ENCODE measurements at places on chromosomes 4 and X. TPM values are rescaled to one million over a fixed set of nuclear protein-coding genes. Genes with fewer than 3 reads are reported as not detected.

DNA sequence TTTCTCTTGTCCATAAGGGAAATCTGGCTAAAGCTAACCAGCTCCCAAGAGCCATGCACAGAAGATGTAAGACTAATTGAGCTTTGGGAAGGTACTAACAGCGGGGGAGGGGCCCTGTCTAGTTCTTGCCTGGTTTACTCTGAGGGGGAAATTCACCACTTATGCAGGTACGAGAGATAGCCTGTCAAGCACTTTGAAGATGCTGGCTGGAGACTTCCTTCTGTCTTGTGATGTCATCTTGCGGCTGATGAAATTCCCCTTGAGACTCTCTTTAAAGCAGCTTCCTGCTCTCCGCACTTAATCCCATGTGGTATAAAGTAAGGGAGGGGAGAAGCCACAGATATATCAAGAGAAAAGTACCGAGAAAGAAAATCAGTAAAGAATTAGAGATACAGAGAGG, 345.3 kb downstream of the MAPK10 start:
- H3K27ac ChIP-seq, result no peak overlapping the region
- DNase-seq, result no peak
- H3K4me1 ChIP-seq, result peaks cover 6% of the 10 kb centered on the region
- no peaks in the 10 kb centered on the region for H3K27me3 ChIP-seq

DNA sequence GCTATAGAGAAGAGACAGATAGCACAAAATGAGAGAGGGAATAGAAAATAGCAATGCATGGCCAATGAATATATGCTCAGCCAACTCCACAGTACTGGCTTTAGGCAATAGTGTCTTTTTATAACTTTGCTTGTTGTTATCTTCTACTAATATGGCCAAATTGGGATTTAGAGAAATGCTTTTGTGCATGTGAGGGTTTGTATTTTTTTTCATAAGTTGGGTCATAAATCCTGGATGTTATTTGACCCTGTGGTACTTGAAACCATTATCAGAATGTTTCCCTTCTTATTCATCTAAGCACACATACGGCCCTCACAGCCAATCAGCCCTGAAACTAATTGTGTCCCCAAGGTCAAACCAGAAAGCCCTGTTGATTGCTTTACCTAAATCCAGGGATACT, 35.2 kb upstream of the LPAR4 start:
- H3K27ac ChIP-seq, result no peak overlapping the region
- no peak overlapping the region for H3K4me3 ChIP-seq
- no peaks in the 10 kb centered on the region for H3K4me1 ChIP-seq
- no peak for DNase-seq
- H3K27me3 ChIP-seq, result no peaks in the 10 kb centered on the region

GRCh38 chr4:29046781-29047180, 1673.4 kb upstream of the PCDH7 start:
- no peaks in the 10 kb centered on the region for H3K4me1 ChIP-seq
- H3K27ac ChIP-seq, result no peak overlapping the region
- no peaks in the 10 kb centered on the region for H3K36me3 ChIP-seq
- no peak overlapping the region for H3K4me3 ChIP-seq
- no peak for DNase-seq

DNA sequence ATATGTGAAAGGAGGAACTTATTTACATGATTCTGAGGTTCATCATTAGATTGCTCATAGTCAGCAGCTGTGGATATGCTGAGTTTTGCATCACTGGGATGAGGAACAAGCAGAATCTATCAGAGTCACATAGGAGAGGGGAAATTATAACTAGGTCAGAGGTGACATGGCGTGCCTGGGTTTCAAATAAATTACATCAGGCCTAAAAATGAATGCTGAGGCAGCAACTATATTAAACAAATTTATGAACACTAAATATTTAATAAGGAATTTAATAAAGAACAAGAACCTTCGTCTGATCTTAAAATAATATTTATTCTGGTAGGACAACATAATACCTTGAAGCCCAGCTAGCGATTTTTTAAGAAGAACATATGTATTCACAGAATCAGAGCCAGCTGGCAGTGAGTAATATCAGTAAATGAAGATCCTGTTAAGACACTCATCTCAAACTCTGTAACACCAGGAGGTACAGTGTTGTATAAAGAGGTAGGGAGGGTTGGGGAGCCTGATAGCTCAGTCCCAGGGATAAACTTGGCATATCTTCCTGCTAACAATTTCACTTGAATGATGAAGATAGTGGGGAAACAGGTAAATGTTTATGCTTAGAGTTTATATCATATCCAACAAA, 60.9 kb upstream of the HS3ST1 start:
- no peaks in the 10 kb centered on the region for H3K36me3 ChIP-seq
- no peak for DNase-seq
- no peak overlapping the region for H3K4me3 ChIP-seq
- no peaks in the 10 kb centered on the region for H3K4me1 ChIP-seq

DNA sequence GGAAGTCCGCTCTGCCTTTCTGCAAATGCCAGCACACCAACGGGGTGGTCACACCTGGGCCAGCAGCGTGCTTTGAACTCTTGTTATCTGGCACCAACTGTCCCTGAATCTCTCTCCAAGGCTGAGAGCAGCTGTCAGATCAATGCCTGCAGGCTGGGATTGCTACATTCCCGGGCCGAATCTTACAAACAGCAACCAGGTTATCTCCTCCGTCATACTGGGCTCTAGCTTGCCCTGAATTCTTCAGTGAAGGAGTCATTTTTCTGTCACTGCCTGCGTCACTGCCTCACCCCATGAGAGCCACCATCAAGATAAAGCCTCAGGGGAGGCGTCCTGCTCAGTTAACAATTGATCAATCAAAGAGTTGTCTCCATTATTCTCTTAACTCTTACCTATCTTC, 329.4 kb upstream of the PPARGC1A start:
- DNase-seq, result no peak
- no peaks in the 10 kb centered on the region for H3K36me3 ChIP-seq
- H3K27me3 ChIP-seq, result no peaks in the 10 kb centered on the region
- no peak overlapping the region for H3K27ac ChIP-seq

- no peak for DNase-seq
- H3K27me3 ChIP-seq, result no peaks in the 10 kb centered on the region
- no peaks in the 10 kb centered on the region for H3K4me1 ChIP-seq
Measured at GRCh38 chrX:7261672-7262332, 113.8 kb upstream of the PUDP start.

DNA sequence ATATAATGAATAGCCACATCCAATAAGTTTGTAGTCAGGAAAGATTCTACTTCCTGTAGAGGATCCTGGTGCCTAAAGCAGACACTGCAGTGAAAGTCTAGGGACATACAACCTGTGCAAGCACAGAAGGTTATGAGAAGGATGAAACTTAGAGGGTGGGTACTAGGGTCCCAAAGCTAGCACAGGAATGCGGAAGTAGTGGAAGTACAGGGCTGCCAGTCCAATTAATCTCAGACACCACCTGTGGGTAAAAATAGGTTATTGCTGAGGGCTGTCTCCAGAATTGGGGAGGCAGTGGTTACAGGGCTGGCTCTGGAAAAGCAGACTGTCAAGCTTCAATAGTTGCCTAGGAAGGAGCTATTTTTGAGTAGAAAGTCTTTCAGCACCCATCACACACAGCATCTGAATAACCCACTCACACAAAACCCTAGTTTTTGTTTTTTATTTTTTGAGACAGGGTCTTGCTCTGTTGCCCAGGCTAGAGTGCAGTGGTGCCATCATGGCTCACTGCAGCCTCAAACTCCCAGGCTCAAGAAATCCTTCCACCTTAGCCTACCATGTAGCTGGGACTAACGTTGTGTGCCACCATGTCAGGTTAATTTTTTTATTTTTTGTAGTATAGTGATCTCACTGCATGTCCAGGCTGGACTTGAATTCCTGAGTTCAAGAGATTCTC, 50.8 kb upstream of the ELF2 start:
- no peaks in the 10 kb centered on the region for H3K4me1 ChIP-seq
- H3K27me3 ChIP-seq, result no peaks in the 10 kb centered on the region
- H3K36me3 ChIP-seq, result no peaks in the 10 kb centered on the region
- no peak overlapping the region for H3K4me3 ChIP-seq

DNA sequence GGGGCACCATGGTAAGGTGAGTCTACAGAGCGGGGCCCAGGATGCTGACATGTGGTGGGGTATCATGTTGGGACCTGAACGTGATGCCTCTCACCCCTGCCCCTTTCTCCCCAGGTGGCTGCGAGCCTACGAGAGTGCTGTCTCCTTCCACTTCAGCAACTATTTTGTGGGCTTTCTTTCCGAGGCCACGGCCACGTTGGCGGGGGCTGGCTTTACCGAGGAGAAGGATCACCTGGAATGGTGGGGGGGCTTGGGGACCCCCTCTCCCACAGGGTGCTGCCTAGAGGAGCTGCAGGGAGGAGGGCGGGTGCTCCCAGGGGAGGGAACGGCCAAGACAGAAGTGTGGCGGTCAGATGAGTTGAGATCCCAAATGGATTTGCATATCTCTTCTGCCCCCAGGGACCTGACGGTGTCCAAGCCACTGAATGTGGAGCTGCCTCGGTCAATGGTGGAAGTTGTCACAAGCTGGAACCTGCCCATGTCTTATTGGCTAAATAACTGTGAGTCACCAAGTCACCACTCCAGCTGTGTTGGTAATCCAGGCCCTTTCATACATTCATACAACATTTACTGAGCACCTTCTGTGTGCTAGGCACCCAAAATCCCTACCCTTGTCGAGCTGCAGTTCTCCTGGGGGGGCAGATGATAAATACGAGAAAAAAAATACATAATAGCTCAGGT, 5.5 kb downstream of the PORCN start:
- no peak overlapping the region for H3K27ac ChIP-seq
- no peaks in the 10 kb centered on the region for H3K27me3 ChIP-seq
- DNase-seq, result no peak
- no peaks in the 10 kb centered on the region for H3K4me1 ChIP-seq
- no peak overlapping the region for H3K4me3 ChIP-seq

DNA sequence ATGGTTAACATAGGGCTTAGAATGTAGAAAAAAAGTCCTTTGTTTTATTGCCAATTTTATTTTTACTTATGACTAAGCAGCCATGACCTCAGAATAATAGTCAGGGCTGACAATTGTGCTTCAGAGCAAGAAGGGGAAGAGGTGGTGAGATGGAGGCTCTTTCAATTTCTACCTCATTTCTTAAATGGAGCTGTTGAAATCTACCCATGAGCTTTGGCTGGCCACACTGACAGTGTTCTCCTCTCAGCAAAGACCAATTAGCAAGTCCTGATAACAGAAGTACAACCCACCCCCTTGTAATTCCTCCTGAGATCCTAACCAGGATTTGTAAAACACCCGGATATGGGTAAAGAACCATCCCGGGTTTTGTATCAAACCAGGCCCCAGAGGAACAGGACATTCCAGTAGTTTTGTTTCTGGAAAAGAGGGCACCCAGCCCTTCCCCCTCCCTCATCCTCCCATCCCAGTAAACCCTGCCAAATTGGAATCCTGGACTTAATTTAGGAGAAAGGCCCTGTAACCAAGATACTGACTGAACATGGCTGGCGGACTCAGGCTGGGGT, at the start of gene HEPH:
Gene HEPH, plus strand, starts transcription at position 399 of the 563 bp plus-strand sequence. CDS start 6,324 bp downstream, outside the sequence.
- H3K36me3 ChIP-seq, result no peaks in the 10 kb centered on the region
- H3K27me3 ChIP-seq, result no peaks in the 10 kb centered on the region
- no peak for DNase-seq

GRCh38 chr4:100582146-100582545, 64.3 kb upstream of the EMCN start:
- no peak overlapping the region for H3K27ac ChIP-seq
- no peaks in the 10 kb centered on the region for H3K4me1 ChIP-seq
- H3K36me3 ChIP-seq, result no peaks in the 10 kb centered on the region
- no peak overlapping the region for H3K4me3 ChIP-seq
- H3K27me3 ChIP-seq, result no peaks in the 10 kb centered on the region
- DNase-seq, result no peak

- peaks cover 8% of the 10 kb centered on the region for H3K4me1 ChIP-seq
- DNase-seq, result no peak
- no peaks in the 10 kb centered on the region for H3K36me3 ChIP-seq
Measured at GRCh38 chr4:105989485-105990242, 94.4 kb downstream of the NPNT start.

- no peak for DNase-seq
- no peaks in the 10 kb centered on the region for H3K27me3 ChIP-seq
- no peak overlapping the region for H3K27ac ChIP-seq
- H3K36me3 ChIP-seq, result no peaks in the 10 kb centered on the region
Measured at GRCh38 chrX:153948002-153948466, 3.6 kb upstream of the RENBP start.

DNA sequence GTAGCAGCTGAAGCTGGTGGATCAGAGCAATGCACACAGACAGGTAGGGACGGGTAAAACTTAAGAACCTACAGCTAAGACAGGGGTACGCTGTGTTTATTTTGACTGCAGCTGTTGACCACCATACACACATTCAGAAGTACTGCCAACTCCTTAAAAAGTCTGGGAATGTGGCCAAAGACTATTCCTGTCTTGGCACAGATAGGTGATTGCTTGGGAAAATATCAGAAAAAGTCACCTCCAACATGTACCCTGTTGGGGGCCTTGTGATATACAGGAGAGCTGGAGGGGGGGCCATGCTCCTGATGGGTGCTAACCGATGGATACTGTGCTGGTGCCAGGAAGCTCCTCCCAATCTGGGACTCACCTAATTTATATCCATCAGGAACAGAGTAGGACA, 121.2 kb downstream of the VCX2 start:
- no peak overlapping the region for H3K4me3 ChIP-seq
- H3K36me3 ChIP-seq, result no peaks in the 10 kb centered on the region
- H3K27ac ChIP-seq, result no peak overlapping the region

DNA sequence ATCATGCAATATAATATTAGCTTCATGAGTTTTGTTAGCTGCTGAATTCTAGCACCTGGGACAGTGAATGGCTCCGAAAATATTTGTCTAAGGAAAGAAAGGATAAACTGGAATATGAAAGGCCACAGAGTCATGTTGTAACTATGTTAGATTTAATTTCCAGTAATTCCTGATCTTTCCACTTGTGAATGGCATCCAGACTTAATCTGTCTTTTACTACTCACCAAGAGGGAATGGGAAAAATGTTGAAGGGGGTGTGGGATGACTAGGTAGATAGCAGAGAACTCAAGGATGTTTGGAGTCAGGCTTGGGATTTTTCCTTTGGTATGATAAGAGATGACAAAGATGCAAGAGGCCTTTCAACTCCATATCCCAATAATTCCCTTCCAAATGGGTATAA, 9.4 kb downstream of the ADH6 start:
- no peaks in the 10 kb centered on the region for H3K27me3 ChIP-seq
- H3K4me1 ChIP-seq, result peaks cover 2% of the 10 kb centered on the region
- DNase-seq, result no peak

DNA sequence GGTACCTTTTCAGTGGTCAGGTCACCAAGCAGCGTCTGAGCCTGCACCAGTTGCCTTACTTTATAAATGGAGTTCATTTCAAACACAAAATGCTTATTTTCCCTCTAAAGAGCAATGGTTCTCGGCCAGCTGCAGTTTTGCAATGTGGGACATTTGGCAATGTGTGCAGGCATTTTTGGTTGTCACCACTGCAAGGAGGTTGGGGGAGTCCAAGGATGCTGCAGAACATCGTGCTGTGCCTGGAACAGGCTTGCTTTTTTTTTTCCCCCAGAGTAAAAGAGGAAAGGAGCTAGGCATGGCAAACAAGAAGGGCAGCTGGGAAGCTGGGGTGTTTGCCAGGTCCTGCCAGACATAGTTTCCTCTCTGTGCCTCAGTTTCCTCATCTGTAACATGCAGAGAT, 115.6 kb downstream of the GPR143 start:
- DNase-seq, result no peak
- no peaks in the 10 kb centered on the region for H3K36me3 ChIP-seq
- no peaks in the 10 kb centered on the region for H3K27me3 ChIP-seq
- no peak overlapping the region for H3K4me3 ChIP-seq

- H3K4me3 ChIP-seq, result no peak overlapping the region
- H3K36me3 ChIP-seq, result no peaks in the 10 kb centered on the region
- DNase-seq, result no peak
- no peaks in the 10 kb centered on the region for H3K4me1 ChIP-seq
Measured at GRCh38 chr4:146273204-146273901, 59.0 kb downstream of the REELD1 start.

Gene IQCM
- not detected for total RNA-seq

Gene ASB9
- 2.9 TPM for total RNA-seq
